Aorta (tissue), 5 donors: ENCODE measurements at places on chromosomes 3 and 15. TPM values are rescaled to one million over a fixed set of nuclear protein-coding genes. Genes with fewer than 3 reads are reported as not detected.

DNA sequence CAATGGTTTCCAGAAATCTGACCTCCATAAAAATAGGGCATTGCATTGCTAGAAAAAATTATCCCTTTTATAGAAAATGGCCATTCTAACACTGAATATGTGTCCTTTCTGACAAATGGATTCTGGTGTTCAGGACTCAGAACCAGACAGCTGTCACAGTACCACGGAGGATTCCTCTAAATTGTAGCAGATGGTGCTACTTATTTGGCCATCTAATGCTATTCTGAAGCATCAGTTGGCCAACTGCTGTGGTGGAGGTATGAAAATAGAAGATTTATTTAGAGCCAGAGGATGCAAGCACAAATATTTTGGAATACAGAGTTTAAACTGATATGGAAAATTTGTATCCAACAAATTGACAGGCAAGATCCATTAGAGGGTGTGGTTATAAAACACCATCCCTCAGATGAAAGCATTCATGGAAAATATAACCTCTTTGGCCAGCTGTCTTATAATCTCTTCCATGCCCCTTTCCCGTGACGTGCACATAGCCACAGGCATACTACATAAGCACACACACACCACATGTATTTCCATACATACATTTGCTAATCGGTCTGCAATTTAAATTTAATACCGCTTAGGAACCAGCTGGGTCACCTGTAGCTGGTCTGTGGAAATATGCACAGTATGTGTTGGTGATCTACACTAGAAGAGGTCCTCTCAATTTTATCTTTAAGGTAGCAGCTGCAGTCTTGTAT lies 302.7 kb upstream of the KCNMB2 start:
- no peaks in the 10 kb centered on the region for H3K36me3 ChIP-seq
- no peaks in the 10 kb centered on the region for H3K4me1 ChIP-seq
- no peak overlapping the region for H3K4me3 ChIP-seq
- H3K27ac ChIP-seq: no peak overlapping the region

- no peak overlapping the region for H3K4me3 ChIP-seq
- DNase-seq: no peak
- no peak overlapping the region for H3K27ac ChIP-seq
- H3K27me3 ChIP-seq: no peaks in the 10 kb centered on the region
- H3K4me1 ChIP-seq: no peaks in the 10 kb centered on the region
- H3K36me3 ChIP-seq: no peaks in the 10 kb centered on the region
These were observed 168.7 kb downstream of the TMEM108 start for GRCh38 chr3:133206921-133207320.

DNA sequence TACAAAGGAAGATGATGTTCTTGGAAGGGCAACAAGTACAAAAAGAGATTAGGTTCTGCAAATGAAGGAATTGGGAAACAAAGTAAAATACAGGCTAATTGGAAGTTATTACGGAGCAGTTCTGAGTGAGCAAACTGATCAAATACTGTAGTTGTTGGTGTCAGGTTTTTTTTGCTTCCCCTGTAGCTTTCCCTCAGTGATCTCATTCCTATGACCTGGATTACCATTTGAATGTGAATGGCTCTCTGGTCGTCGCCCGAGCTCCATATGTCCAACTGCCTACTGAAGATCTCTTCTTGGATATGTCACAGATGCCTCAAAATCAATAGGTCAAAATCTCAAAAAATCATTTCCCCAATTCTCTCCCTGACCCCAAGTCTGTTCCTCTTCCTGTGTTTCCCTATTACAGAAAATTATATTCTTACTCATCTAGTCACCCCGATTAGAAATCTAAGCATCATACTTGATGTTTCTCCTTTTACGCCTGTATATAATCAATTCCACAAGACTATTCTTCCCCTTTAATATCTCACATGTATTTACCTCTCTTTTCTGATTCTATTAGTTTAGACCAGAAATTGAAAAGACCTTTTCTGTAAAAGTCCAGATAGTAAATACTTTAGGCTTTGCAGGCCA lies 29.0 kb downstream of the GOLM2 start:
- H3K36me3 ChIP-seq: no peaks in the 10 kb centered on the region
- H3K4me3 ChIP-seq: no peak overlapping the region
- H3K4me1 ChIP-seq: no peaks in the 10 kb centered on the region

GRCh38 chr3:52829906-52830463 lies 487 bp downstream of the ITIH4 start:
- no peaks in the 10 kb centered on the region for H3K36me3 ChIP-seq
- peak overlapping the region; percentile 51 for H3K27ac ChIP-seq
- no peak for DNase-seq

DNA sequence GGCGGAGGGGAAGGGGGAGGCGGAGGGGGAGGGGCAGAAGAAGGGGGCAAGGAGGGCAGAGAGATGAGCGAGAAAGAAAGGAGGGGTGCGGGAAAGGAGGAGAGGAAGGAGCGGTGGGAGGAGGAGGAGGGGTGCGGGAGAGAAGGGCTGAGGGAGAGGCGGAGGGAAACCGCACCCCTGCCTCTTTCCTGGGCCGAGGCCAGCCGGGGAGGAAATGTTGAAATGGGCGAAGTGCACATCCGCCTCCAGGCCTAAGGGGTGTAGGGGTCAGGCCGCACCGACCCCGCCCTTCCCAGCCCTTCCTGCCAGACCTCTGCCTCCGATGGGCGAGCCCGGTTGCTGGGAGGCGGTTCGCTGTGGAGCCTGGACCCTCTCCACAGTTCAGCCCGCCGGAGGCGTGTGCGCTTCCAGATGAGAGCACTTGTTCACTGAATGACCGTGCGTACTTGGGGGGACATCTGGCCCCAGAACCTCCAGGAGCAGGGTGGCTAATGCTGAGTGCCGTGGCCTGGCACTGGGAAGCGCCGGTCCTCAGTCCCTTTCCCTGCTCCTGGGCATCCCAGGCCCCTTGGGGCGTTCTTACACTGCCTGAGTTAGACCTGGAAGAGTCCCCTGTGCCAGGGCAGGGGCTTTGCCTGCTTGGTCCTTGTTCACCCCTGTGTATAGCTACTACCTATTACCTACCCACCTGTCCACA lies 110.3 kb upstream of the KLF13 start:
- peaks cover 3% of the 10 kb centered on the region for H3K4me1 ChIP-seq
- no peak overlapping the region for H3K27ac ChIP-seq
- H3K4me3 ChIP-seq: peak overlapping the region; percentile 77
- DNase-seq: peak; percentile 93
- no peaks in the 10 kb centered on the region for H3K36me3 ChIP-seq

DNA sequence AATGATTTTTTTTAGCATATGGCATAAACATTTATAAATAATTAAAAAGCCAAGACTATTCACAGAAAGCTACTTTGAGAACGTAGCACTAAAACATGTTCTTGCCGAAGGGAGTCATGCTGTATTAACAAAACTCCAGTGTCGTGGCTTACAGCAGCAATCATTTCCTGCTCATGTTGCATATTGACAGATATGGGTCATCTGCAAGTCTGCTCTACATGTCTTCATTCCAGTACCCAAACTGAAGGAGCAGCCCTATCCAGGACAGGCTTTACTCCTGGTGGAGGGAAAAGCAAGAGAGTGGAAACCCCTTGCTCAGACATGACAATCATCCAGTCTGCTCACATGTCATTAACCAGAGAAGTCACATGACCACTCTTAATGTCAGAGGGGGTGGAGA lies 87.6 kb downstream of the NEK11 start:
- H3K4me1 ChIP-seq: no peaks in the 10 kb centered on the region
- no peaks in the 10 kb centered on the region for H3K27me3 ChIP-seq
- H3K4me3 ChIP-seq: no peak overlapping the region
- DNase-seq: no peak
- H3K27ac ChIP-seq: no peak overlapping the region
- no peaks in the 10 kb centered on the region for H3K36me3 ChIP-seq

DNA sequence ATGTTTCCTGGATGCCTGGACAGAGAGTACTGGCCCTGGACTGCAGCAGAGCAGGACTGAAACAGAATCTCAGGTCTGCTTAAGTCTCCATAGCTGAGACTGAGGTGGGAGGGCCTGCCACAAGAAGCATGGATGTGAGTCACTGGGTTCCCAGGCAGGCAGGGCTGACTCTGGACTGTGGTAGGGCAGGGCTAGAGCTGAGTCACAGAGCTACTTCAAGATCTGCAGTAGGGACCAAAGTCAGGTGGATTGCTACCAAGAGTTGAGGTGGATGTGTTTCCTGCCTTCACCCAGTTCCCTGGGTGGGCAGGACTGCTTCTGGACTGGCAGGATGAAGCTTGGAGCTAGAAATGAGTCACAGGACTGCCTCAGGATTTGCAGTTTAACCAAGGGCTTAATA lies 282.9 kb downstream of the AGBL1 start:
- DNase-seq: no peak
- H3K36me3 ChIP-seq: no peaks in the 10 kb centered on the region
- no peaks in the 10 kb centered on the region for H3K27me3 ChIP-seq
- no peak overlapping the region for H3K4me3 ChIP-seq
- H3K27ac ChIP-seq: no peak overlapping the region

Gene NXPE3
- polyA plus RNA-seq: 6.4 TPM
